ENCODE measurements at places on chromosomes 1 and 21.
A peak's percentile ranks its signal among the peaks of the same experiment; 100 is the strongest.

DNA sequence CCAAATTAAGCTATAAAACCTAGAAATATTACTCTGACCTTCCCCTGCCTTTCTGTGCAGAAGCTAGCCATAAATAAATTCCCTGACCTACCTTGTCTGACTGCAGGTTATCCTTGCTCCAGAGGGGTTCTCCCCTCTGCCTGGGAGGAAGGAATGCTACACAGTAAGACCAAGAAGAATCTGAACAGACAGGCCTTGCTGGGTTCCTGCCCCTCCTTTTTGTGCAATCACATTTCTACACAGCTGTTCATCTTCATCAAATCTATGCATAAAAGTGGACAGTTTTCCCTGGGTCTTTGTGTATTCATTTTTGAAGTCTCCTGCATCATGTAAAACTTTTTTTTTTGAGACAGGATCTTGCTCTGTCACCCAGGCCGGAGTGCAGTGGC lies 50.6 kb downstream of the DNTTIP2 start:
- no peak for DNase-seq

DNA sequence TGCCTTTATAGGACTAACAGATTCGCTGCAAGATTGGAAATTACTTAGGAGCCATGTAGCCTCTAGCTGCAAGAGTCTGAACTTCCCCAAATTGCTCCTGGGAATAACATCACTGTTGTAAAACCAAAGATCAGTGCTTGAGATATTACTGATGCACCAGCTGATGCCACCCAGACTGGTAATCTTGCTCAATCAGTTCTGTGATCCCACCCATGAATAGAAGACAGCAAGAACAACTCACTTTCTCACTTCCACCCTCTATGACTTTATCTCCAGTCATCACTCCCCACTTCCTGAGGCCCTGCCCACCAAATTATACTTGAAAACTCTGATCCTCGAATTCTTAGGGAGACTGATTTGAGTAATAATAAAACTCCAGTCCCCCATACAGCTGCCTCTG lies 1011.1 kb downstream of the PLA2G4A start:
- DNase-seq: peak; percentile 4

DNA sequence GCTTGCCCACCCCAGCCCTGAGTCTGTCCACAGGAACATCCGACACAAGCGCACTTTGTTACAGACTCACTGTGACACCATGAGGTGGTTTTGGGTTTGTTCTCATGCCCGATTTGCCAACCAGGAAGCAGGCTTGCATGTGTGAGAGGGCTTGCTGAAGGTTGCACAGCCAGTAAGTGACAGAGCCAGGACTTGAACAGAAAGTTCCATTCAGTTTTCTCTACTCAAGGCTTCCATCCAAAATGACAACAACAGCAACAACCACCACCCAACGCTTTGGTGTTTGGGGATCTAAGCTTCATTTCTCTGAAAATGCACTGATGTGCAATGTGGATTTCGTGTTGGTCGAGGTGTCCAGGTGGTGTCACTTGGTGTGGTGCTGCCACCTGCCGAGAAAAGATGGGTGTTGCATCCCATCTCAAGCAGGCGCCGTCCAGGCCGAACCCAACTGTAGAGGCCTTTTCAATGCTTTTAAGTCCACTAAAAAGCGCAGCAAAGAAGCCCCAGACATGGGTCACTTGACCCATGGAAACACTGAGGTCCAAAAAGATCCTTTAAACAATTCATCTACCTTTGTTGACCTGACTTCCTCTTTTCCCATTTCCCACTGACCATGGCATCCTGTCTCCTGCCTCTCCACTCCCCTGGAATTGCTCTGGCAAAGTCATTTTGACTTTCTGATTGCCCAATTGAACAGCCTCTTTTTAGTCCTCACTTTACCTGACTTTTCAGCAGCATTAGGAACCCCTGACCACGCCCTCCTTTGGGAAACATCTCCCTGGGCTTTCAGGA lies 12.2 kb downstream of the CITED4 start:
- peak; percentile 74 for DNase-seq

DNA sequence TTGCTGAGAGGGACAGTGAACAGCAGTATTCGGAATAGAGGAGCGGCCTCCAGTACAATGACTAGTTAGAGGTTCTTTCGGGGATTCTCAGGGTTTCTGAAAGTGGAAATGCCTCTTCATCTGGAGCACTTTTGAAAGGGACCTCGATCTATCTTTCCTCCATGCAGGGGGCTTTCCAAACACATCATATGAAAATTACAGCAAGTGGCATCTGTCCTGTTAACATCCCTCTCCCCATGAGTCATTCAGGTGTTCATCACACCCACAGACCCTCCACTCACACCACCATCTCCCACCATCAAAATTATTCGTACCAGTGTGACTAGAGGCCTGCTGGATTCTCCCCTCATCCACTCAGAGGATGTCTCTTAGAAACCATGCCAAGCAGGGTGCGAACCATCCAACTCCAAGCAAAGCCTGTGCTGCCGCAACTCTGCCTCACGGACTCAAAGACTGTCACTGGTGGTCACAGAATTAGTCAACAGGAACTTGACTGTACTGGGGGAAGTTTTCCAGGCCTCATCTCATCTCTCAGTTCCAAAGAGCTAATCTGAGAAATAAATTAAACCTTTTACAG lies 211.1 kb downstream of the MRPL39 start:
- DNase-seq: no peak

DNA sequence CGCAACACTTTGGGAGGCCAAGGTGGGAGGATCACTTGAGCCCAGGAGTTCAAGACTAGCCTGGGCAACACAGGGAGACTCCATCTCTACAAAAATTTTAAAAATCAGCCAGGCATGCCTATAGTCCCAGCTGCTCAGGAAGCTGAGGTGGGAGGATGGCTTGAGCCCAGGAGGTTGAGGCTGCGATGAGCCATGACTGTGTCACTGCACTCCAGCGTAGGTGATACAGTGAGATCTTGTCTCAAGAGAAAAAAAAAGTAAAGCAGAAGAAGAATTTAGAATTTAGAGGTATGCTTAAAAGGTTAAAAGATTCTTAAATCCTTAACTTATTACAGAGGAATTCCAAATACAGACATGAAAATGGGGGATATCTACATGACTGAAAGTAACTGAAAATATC lies 79.5 kb downstream of the SMYD3 start:
- peak; percentile 34 for DNase-seq

GRCh38 chr1:5664081-5664768 lies 328.0 kb downstream of the NPHP4 start:
- DNase-seq: no peak

GRCh38 chr1:22983944-22984343 lies 11.3 kb upstream of the LACTBL1 start:
- peak; percentile 91 for DNase-seq

GRCh38 chr1:207186503-207186902 lies 82.5 kb downstream of the C4BPA start:
- DNase-seq: no peak

- no peak for DNase-seq
These were observed 1.5 kb upstream of the KIF17 start for GRCh38 chr1:20719261-20719660.

Measured in NB4 (cell line).